ENCODE measurements at places on chromosomes 11 and 22.

DNA sequence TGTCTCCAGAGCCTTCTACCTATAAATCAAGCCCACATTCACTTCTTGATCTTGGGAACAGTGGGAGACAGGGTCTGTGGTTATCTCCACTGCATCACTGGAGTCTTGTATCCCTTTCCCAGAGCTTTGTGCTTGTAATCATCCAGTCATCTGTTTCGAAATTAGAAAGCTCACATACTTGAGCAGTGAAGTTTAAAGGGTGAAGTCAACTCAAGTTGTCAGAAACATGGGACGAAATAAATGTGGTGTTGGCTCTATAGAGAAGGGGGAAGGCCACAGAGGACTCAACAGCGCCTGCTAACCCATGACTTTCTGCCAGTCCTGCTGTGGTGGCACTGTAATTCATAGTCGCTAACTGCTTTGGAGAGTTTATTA is 197.5 kb downstream of the DBX1 start:
- no peak for DNase-seq

DNA sequence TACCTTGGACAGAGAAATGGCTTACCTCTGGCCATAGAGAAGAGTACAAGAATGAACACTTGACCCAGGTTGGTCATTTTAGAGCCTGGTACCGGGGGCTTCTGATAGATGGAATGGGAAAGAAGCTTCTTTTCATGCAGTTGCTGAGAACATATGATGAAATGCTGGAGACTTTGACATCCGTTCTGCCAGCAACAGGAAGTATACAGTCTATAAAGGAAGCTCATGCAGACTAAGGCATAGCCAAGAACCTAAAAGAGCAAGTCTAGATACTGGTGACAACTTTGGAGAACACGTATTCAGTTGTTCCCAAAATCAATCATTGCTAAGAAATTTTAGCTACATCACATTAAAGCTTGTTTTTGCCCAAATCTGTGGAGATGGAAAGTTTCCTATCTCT is 894.6 kb downstream of the METTL15 start:
- DNase-seq = no peak

GRCh38 chr11:58784995-58785394 is 53.3 kb upstream of the GLYAT start:
- no peak for DNase-seq

- DNase-seq = no peak
Observed at GRCh38 chr11:42555190-42555589, 756.6 kb upstream of the API5 start.

- DNase-seq = no peak
Observed at GRCh38 chr22:48490500-48491411, 1336.9 kb downstream of the BRD1 start.

- DNase-seq = peak; percentile 84
Observed at GRCh38 chr11:10303558-10304363, 1.1 kb upstream of the ADM start.

DNA sequence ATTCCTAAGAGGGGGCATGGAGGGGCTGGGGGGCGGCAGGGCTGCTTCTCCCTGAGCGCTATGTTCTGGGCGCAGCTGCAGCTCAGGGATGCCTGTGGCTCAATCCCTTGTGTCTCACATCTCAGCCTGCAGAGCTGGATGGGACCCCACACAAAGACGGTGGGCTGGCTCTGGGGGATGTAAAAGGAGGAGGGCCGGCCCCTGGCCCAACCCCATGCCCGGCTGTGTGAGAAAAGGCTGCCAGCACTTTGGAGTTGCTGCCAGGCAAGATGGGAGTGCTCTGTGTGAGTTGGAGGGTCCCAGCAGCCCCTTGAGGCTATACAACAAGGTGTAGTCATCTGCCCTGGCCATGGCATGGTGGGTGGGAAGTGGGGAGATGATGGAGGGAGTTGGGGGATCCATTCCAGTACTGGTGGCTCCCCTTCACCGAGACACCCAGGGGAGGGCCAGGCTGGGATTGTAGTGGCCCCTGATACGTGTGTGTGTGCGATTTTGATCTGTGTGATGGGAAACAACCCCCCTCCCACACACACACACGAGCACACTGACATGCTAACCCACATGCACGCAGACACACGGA is 1.3 kb upstream of the TBX10 start:
- DNase-seq = no peak

- DNase-seq = no peak
Observed at GRCh38 chr22:31604137-31604705, 57.8 kb downstream of the PISD start.

GRCh38 chr11:33724644-33725035 is 11.6 kb downstream of the CD59 start:
- peak; percentile 69 for DNase-seq

- no peak for DNase-seq
Observed at GRCh38 chr11:19121646-19122045, 4.7 kb downstream of the ZDHHC13 start.

DNA sequence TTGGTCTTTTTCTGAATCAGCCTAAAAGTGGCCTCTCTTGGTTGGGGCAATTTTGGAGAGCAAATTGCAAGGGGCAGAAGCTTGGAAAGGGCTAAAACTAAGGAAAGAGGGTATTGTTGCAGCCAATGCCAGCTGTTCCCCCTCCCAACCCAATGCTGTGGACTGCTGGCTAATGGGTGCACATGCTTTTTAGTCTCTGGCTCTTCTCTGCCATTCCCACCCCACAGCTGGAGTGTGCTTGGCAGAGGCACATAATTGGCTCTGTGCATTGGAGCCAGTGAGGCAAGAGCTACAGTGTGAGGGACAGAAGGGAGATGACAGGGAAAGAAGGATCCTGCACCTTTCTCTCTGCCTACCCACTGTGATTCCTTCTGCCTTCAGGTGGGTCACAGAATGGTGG is 140.0 kb downstream of the NECTIN1 start:
- no peak for DNase-seq
